Fibroblast of skin of scalp (primary cell): ENCODE measurements at places on chromosomes 16 and 17.

DNA sequence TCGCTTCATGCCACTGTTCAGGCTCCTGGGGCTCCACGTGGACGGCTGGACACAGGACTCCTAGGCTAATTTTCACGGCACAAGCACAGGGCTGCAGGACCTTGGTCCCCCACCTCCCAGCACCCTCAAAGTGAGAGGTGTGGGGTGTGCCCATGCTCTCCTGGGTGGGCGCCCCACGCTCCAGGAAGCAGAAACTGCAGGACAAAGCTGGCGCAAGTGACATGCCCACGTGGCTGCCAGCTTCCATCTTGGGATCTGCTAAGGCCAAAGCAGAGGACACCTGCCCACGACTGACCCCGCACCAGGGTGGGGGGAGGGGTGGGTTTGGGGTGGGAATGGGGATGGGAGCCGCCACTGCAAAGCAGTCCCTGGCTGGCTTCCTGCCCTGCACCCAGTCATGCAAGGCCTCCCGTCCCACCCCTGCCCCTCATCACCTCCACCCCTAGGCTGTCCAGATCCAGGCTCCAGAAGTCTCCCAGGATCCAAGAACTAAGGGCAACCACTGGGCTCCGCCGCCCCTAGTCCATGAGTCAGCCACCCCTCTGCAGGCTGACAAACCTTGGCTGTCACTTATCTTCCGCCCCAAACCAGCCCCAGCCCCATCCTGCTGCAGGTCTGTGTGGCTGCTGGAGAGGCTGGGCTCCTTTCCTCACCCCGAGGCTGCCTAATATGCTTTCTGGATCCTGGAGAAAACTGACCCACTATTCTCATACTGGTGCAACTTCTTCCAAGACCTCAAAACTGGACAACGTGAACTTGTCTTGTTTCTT lies 11.1 kb downstream of the USP6 start:
- DNase-seq, result no peak

DNA sequence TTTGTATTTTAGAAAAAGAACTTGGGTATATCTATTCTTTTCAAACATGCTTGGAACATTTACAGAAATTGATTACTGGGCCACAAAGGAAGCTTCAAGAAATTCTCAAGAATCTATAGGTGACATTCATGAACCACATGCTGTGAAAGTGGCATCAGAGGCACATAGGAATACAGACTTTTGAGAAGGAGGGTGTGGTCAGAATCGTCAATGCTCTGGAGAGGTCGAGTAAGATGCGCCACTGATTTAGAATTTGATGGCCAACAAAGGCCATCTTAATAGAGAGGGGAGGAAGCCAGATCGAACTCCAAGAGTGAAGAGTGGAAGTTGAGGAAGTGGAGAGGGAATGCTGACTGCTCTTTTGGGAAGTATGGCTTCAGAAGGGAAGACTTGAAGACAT lies 3.5 kb upstream of the NSMCE1 start:
- DNase-seq, result no peak

DNA sequence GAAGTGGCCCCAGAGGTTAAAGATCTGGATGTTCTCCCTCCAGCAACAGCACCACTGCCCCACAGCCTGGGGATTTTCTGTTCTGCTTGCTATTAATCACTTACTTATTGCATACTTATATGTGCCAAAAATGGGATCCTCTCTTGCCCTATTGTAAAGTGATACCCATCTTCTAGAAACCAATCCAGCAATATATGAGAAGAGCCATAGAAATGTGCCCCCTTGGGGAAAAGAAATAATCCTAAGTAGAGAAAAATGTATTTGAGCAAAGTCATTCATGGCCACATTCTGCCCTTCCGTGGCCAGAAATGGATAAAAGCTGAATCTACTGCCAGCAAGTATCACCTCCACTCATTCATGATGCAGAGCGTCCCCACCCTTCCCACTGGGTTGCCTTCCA lies 20.9 kb downstream of the SOST start:
- no peak for DNase-seq

GRCh38 chr17:16943541-16944333 lies 28.2 kb downstream of the TNFRSF13B start:
- no peak for DNase-seq

GRCh38 chr17:2481760-2482159 lies 29.9 kb downstream of the METTL16 start:
- DNase-seq, result no peak

GRCh38 chr16:83248735-83249463 lies 558.9 kb upstream of the HSBP1 start:
- peak; percentile 15 for DNase-seq

DNA sequence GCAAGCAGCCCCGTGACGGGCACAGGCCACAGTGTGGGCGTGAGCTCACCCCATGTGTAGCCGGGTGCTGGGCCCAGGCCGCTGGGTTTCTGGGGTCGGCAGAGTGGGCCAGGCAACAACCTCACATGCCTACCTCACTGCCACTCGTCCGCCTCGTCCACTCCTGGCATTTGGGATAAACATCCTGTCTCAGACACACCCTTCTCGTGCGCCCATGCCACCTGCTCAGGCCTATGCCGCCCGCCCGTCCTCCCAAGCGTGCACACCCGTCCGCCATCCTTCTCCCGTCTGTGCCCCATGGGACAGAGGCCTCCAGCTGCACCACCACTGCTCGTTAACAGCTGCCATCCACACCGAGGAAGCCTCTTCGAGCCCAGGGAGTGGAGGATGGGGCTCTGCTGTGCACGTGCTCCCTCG lies 64.3 kb downstream of the KLHDC4 start:
- DNase-seq, result no peak

- DNase-seq, result no peak
Observed at GRCh38 chr16:9599415-9600120, 508.1 kb downstream of the HAPSTR1 start.

GRCh38 chr17:77324227-77324626 lies 183.5 kb downstream of the SEC14L1 start:
- DNase-seq, result no peak

- DNase-seq, result no peak
Observed at GRCh38 chr17:68359791-68360535, 68.7 kb downstream of the ARSG start.

DNA sequence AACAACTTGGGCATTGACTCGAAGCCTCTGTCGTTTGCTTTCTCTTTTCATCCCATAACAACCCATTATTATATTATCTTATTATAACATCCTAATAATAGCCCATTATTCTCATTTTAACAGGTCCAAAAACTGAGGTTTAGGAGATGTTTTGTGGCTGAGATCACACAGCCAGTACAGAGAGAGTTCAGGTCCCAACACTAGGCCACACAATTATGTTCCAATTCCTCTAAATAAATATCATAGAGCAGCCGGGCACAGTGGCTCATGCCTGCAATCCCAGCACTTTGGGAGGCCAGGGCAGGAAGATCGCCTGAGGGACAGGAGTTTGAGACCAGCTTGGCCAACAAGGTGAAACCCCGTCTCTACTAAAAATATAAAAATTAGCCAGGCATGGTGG lies 40.3 kb upstream of the KIFC3 start:
- DNase-seq, result peak; percentile 8

DNA sequence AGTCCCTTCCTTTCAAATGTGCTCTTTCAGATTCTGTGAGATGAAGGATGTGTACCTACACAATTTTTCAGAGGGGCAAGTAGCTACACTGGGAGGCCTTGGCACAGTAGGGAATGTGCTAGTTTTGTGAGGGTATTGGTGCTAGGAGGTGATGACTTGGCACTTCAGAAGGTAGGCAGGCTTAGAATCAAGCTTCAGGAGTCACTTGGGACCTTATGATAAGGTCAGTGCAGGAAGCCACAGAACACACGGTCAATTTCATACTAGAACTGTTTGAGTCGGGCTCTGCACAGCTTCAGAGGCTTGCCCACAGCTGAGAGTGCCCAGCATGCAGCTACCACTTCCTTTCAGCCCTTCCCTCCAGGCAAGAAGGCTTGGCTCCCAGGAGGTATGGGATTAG lies 6.1 kb downstream of the CMTM1 start:
- no peak for DNase-seq

GRCh38 chr16:74192281-74192797 lies 104.3 kb upstream of the PSMD7 start:
- DNase-seq, result no peak

GRCh38 chr17:13320046-13320785 lies 281.5 kb downstream of the HS3ST3A1 start:
- no peak for DNase-seq

DNA sequence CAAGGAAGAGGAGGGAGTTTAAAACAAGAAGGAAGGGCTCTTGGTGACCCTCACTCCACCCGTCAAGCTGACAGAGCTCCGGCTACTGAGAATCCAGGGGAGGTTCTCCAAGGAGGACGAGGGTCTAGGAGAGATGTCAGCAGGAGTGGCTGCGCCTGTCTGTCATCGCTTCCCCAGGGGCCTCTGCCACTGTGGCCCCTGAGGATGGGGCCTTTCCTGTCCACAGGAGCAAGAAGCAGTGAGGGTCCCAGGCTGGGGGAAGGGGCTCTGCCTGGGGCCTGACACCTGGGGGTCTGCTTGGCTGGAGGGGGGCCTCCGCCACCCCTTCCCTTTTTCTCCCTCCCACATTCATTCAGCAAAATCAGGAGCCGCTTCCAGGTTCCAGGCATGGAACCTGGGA lies 66.5 kb upstream of the TNRC6C start:
- no peak for DNase-seq

DNA sequence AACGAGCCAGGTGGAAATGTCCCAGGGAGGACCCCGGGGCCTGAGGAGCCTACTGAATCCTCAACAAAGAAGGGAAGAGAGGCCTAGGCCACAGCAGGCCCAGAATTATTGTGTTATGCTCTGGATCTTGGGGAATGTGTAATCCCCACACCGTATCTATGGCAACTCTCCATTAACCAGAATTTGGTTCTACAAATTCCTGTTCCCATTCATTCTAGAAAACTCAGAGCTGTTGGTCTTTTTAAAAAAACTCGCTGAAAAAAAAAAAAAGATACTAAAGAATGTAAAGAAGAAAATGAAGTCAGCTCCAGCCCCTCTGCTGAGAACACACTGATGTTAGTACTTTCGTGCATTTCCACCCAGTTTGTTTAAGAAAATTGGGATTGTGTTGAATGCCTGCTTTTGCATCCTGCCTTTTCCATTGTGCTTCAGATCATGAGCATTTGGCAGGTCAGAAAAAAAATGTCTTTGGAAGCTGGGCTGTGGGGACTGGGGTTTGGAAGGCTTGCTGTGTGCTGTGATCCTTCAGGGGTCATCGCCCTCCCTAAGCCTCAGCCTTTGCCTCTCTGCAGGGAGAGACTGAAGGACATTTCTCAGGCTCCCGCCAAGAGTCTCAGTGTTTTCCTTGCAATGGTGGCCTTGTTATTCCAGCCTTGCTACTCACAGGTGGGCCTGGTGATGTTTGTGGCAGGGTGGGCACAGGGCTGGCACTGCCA lies 69.5 kb downstream of the SREBF1 start:
- peak; percentile 65 for DNase-seq

- DNase-seq, result peak; percentile 93
Observed at GRCh38 chr16:82835487-82836155, 208.9 kb downstream of the CDH13 start.

DNA sequence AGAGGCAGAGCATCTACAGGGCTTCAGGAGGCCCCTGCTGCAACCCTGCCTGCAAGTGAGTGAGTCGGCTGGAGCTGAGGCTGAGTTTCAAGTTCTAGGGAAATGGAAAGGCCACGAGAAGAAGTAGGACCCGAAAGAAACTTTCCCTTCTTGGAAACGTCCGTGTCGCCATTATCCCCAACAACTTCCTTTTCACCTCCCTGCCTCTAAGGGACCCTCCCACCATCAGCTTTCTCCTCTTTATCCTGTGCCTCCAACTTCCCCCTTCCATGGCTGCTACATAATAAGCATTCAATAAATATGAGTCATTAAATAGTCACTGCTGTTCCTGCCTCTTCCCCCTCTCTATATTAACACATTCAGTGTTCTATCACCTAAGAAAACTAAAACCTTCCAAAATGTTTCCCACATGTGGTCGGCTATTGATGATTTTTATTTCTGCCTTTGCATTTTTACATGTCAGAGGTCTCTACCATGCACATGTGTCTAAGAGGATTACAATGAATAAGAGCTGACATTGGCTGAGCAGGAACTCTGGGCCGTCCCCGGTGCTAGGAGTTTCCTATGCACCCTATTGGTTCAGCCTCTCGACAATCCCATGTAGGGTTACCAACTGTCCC lies 115.9 kb upstream of the TNRC6C start:
- peak; percentile 72 for DNase-seq

- DNase-seq, result no peak
Observed at GRCh38 chr16:66419527-66419926, 7.6 kb upstream of the BEAN1 start.

DNA sequence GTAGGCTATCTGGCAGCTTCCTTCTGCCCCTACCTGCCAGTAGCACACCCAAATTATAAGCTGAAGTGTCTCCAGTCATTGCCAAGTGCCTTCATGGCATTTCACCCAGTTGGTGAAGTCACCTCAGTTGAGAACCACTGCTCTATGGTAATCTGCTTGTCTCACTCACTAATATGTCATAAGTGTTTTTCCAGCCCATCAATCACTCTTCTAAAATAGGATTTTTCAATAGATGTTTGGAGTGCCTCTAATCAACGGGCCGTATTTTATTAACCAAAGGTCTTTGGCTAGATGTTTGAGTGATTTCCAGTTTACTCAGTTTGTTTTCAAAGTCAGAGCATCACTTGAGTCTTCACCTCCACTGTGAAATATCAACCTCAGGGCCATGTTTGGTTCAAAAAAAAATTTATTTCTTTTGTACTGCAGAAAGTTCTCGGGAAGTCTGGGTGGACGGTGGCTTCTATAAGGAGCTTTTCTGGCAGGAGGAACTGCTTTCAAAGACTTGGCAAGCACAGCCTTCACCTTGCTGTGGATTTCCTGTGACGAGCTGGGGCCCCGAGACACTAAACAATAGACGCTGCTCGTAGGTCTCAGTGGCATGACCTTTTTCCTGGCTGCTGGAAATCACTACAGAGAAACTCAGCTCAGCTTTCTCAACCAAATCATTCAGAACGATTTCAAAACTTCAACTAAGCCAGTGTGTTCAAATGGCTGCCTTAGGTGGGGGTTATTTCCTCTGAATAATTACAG lies 95.2 kb upstream of the FOXF1 start:
- no peak for DNase-seq

DNA sequence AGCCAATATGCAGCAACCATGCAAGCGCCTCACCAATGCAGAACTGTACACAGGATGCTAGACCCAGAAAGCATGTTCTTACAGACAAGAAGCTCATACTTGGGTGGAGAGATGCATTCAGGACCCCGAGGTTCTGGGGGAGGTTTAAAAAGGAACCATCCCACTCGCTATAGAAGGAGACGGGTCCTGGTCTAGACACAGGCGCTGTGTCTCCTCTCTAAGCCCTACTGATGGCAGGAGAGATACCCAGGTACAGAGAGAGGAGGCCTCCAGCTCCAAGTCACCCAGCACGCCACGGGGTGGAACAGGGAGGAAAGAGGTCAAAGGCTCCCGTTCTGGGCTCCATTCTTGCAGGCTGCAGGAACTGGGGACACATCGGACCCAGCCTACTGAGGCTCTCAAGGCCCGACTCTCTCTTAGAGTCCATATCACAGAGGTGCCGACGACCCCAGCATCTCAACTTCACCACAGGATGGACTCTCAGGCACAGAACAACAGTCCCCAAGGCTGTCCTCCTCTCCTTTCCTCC lies 28.0 kb downstream of the SRCIN1 start:
- DNase-seq, result no peak

DNA sequence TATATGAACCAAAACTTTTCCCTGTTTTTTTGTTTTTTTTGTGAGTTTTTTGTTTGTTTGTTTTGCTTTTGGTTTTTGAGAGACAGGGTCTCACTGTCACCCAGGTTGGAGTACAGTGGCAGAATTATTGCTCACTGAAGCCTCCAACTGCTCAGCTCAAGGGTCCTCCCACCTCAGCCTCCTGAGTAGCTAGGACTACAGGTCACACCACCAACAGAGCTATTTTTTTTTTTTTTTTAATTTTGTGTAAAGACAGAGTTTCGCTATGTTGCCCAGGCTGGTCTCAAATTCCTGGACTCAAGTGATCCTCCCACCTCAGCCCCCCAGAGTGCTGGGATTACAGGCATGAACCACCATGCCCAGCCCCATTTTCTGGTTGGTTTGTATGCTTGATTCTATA lies 28.6 kb downstream of the CMTM4 start:
- no peak for DNase-seq
